ENCODE measurements at places on chromosomes 2 and 18.
A peak's percentile ranks its signal among the peaks of the same experiment; 100 is the strongest.

DNA sequence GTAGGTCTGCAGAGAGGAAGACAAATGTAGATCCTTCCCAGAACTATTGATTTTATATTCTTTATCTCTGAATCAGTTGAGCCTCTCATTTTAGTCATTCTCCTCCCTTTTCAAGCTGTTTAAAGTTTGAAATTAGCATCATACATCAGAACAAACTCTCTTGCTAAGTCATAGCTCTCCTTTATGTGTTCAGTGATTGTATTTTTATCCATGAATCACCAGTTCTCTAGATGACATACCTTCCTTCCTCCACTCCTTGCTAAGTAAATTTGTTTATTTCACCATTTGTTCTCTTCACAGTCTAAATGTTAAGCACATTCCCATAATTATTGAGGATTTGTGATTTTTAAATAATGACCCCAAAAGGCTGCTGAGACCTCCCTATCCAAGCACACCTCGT lies 63.5 kb upstream of the RAPGEF4 start:
- no peak for DNase-seq

DNA sequence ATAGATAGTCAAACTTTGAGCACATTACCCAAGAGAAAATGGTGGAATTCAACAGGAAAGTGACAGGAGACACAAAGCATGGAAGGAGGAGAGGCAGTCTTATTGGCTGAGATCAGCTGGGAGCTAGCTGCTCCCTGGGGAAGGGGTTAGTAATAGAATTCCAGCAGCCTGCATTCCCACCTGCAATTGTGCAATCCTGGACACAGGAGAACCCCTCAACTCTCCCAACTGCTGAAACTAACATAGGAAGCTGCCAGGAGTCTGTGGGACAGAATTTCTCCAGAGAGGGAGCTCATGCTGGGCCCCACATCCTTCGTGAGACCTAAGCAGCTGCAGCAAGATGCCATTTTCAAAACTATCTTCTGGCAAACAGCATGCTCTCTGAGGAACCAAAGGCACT lies 69.8 kb upstream of the ACVR1C start:
- no peak for DNase-seq

DNA sequence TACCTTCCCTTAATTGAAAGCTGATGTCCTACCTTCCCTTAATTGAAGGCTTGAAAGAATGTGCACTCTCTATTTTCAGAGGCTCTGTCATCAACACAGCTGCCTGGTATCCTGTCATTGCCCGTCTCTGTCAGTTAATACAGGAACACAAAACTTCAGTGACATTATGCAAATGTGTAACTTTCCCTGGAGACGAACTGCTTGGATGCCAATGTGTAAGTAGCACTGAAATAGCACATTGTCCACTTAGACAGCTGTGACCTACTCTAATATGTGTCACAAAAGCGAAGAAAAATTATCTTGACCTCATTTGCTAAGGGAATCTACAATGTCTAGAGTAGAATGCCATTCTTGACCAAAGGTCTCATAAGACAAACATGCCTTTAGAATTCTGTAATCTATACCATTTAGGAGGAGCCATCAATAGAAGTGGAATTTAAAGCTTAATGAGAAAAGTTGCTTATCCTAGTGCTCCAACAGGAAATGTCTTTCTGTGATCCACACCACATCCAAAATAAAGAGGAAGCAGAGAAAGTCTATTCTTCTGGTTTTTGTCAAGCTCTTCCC lies 138.1 kb downstream of the BARD1 start:
- DNase-seq, result no peak

- no peak for DNase-seq
Observed at GRCh38 chr2:180910831-180911665, 69.4 kb upstream of the UBE2E3 start.

GRCh38 chr18:58850786-58851469 lies 13.7 kb upstream of the ZNF532 start:
- DNase-seq, result no peak

GRCh38 chr18:73961804-73962203 lies 185.8 kb downstream of the FBXO15 start:
- no peak for DNase-seq

DNA sequence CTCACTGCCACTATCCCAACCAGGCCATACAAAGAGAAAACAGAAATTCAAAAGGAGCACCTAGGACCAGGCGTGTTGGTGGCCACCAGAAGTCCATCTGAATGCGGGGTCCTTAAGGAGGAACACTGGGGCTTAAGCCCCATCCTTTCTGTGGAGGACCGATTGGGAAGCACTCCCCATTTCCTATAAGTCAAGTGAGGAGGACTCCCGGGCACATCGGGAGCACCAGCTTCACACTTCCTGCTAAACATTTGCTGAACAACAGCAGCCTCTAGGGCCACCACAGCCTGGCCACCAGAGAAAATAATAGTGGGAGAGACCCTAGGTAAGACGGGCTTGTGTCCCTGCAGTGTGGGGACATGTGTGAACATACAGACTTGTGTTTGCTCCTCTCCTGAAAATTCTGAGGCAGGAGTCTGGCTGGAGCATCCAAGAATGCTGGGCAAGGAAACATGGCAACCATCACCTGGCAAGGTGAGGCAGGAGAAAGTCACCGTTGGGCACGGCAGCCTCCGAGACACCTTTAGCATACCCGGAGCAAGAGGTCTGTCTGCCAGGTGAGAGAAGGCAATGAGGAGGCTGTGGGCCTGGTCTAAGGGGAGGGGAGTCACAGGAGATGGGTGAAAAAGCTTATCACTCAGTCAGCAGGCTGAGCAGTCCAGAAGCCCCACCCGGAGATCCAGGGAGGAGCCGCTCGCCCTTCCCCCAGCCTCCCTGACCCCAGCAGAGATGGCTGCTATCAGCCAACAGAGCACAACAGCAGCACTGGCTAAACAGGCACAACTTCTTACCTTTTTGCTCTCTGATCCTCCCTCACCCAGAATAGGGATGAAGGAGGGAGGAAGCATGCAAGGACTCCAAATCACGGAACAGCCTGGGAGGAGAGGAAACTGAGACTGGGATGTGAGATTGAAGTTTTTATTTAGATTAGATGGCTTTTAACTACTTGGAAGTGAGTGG lies 282.3 kb downstream of the EIPR1 start:
- DNase-seq, result no peak

DNA sequence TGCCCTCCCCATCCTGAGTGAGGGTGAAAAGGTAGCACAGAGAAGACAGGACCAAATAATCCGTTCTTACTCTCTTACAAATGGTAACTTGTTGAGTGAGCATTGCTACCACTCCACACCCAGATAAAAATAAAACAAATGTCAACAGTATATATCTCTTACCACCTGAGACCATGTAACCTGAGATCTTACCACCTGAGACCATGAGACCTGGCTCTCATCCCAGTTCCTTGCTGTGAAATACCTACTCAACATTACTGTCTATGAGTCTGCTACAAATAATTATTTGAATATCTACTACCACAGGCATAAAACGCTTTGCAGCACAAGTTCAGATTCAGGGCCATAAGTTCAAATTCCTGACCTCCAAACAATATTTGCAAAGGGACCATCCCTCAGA lies 234.7 kb downstream of the C1D start:
- no peak for DNase-seq

- no peak for DNase-seq
Observed at GRCh38 chr2:9201185-9201891, 5.3 kb upstream of the ASAP2 start.

- DNase-seq, result peak; percentile 31
Observed at GRCh38 chr2:219362524-219363164, 25.1 kb downstream of the DNPEP start.

DNA sequence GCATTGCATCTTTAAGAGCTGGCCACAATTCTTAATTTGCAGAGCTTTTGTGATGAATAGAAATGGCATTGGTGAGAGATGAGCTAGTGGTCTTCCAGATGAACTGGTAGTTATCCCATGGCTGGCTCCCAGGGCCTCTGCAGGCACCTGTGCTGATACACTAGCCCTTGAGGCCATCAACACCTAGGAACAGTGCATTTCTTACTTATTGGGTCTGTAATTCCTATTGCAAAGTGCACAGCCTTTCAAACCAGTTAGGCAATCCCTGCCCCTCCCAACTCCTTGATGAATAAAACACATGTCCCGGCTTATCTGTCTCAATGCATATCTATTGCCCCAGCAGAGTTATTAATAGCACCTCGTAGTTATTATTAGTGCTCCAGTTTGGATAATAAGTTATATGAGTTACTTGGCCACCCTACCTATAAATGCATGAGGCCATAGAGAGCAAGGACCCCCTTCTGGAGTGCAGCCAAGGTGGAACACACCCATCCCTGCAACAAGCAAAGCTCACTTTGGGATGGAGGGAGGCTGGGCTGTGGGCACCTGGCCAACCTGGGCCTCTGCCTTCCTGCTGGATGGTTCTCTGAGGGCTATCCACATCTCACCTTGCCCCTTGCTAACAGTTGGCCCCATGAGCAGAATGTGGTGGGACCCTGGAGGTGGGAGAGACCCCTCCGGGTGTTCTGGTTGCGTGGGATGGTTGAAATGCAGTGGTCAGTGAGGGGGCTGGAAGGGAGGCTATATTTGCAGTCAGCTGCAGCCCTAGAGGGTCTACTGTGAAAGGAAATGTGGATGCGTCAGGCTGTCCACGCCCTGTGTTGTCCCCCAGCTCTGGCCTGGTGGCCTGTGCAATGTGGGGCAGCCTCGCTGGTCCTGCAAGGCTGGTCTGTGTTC lies 455.9 kb upstream of the HS6ST1 start:
- DNase-seq, result no peak

- no peak for DNase-seq
Observed at GRCh38 chr18:463827-464541, 36.5 kb downstream of the COLEC12 start.

- DNase-seq, result no peak
Observed at GRCh38 chr2:216774620-216775019, 79.3 kb upstream of the IGFBP5 start.

GRCh38 chr2:223797037-223797436 lies 40.3 kb downstream of the AP1S3 start:
- no peak for DNase-seq

GRCh38 chr18:5456577-5457461 lies 87.0 kb downstream of the EPB41L3 start:
- no peak for DNase-seq

GRCh38 chr2:23803965-23804542 lies 122.9 kb downstream of the ATAD2B start:
- no peak for DNase-seq

DNA sequence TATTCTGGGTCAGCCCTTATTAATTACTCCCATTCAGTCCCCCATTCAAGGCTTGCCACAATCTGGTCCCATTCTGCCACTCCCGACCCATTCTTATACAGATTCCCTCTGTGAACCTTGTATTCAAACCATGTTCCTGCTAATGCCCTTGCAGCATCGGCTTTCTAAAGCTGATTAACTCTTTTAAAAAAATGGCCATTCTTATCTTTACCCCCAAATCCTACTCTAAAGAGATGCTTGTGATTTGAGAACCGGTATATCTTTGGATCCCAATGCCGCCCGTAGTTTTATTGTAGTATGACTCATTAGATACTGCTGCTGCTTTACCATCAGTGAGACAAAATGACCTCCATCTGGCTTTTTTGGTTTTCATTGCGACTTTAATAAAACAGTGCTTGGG lies 72.2 kb downstream of the XRCC5 start:
- DNase-seq, result no peak

GRCh38 chr2:187294043-187294442 lies 154.0 kb downstream of the CALCRL start:
- DNase-seq, result no peak

DNA sequence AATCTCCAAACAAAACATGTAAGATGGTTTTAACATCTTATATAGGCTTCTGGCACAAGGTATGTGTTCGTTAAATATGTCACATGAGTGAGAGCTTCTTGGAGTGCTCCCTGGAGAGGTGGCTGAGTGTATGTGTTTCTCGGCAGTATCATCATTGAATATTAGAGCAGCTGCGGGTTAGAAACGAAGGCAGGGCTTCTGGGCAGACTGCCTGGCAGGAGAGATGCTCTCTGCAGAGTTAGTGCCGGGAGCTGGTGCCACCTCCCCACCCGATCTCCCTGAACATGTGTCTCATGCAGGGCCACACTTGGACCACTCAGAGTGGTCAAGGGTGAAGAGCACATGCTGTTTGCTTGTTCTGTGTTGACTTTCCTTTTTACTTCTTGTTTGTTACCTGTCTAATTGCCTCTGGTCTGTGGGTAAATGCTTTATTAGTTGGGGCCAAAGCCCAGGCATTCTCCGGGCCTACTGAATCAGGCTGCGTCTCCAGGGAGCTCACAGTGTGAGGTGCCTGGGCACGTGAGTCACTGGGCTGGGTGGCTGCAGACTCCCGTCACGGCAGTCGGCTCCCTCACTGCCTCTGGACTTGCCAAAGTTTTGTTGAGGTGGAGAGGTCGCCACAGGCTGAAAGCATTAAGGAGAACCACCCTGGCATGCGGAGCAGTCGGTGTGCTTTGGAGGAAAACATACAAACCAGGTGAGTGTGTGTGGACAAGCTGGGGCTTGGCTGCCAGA lies 246.6 kb downstream of the FHOD3 start:
- DNase-seq, result no peak

DNA sequence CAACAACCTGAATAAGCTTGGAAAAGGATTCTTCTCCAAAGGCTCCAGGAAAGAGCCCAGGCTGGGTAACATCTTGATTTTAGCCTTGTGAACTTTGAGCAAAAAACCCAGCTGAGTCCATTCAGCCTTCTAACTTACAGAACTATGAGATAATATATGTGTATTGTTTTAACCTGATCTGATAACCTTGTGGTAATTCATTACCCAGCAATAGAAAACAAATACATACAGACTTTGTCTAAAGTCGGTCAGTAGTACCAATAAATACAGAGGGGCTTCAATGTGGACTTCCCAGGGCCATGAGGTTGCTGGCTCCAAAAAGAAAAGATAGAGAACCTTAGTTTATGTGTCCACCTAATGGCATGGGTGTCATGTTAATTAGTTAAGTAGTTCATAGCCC lies 191.8 kb downstream of the KCNH7 start:
- no peak for DNase-seq

- no peak for DNase-seq
Observed at GRCh38 chr2:28291811-28292440, 100.7 kb upstream of the FOSL2 start.

- DNase-seq, result no peak
Observed at GRCh38 chr2:135546436-135546835, 15.2 kb downstream of the R3HDM1 start.

DNA sequence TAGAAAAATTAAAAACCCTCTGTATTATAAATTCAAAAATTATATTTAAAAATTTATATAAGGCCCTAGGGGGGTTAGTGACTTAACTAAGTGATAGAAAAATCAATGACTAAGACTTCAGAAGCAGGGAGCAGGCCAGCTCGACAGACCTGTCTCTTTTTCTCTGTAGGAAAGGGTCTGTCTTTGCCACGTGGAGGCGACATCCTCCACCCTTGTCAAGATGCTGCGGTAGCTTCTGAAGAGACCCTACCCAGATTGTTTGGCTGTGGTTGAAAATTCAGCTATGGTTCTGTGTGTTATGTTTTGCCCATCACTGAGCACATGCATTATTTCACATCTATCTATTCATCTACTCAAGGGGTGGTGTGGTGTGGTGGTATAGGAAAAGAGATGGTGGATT lies 8.2 kb upstream of the SLC4A3 start:
- DNase-seq, result no peak

DNA sequence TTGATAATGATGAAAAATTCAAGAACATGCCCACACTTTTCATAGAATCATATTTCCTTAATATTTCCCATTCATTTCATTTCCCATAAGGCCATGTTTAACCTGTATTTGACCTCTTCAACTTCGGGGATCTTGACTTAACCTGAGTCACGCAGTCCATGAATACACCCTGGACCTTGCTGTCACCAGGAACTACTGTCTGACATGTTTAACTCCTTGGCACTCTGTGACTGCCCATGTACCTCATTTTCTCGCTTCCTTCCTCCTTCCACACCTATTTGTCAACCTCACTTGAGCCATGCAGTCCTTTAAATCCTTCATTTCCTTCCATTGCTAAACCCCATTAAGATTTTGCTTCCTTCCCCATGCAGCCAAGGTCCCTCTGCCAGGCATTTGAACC lies 16.3 kb downstream of the ABCB11 start:
- DNase-seq, result no peak

Measured in GM13976 (cell line).